GM04504 (cell line): ENCODE measurements at places on chromosomes 5 and 9.

- no peak for DNase-seq
Measured at GRCh38 chr5:86570427-86571083, 47.2 kb upstream of the COX7C start.

GRCh38 chr5:122435234-122435633 lies 123.2 kb downstream of the SNCAIP start:
- DNase-seq = no peak

DNA sequence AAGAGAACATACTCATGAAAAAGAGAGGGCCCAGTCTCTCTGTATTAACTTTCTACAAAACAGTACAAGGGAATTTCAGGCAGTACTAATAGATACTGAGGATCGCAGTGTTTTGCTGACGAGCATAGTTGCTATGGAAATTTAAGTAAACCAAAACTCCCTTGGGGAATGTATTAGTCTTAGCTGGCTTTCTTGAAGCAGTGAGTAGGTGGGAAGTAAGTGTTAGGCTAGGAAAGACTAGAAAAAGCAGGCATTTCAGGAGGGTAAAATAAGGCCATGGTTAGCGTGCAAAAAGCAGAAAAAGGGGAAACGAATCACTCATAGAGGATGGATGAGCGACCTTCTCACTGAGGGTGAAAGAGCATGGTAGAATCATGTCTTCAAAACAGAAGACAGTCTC lies 84.3 kb upstream of the ACTBL2 start:
- no peak for DNase-seq

DNA sequence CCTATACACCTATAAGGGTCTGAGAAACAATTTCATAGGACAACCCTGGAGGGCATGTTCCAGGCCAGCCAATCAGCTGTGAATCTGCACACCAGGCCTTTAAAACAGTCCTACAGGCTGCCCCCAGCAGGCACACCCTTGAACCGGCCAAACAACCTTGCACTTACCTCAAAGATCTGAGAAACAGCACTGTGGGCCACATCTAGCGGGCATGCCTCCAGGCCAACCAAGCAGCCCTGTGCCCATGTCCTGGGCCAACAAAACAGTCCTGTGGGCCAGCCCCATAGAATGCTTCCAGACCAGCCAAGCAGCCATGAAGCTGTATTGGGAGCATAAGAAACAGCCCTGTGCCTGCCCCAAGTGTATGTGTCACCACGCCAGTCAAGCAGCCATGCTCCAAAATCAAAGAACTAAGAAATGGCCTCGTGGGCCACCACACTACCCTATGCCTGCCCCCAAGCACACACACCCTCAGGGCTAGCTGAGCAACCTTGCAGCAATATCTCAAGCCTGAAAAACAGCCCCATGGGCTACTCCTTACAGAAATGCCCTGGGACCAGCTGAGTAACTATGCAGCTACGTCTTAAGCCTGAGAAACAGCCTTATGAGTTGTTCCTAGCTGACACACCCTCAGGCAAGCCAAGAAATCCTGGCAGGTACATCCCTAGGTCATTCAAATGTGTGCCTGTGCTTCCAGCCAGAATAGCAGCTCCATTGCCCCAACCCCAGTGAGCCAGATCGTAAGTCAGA lies 2243.8 kb upstream of the C9orf72 start:
- DNase-seq = no peak

DNA sequence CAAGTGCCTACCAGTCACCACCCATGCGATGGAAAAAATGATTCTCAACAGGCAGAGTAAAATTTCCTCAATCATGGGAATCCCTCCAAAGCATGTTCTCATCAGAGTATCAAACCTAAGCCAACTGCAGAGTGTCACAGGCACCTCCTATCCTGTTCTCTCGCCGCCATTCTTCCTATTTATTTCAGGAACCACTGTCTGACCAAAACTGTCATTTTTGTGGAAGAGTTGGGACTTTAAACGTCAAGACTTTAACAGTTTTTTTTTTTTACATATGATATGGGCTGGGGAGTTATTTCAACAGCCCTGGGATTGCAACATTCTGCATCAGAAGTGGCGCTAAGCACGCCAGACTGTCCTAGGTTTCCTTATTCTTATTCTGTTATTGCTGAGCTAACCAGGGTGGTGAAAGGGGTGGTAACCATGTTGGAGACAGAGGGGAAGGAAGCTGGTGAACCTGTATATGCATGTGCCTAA lies 29.5 kb downstream of the PFDN1 start:
- DNase-seq = no peak

DNA sequence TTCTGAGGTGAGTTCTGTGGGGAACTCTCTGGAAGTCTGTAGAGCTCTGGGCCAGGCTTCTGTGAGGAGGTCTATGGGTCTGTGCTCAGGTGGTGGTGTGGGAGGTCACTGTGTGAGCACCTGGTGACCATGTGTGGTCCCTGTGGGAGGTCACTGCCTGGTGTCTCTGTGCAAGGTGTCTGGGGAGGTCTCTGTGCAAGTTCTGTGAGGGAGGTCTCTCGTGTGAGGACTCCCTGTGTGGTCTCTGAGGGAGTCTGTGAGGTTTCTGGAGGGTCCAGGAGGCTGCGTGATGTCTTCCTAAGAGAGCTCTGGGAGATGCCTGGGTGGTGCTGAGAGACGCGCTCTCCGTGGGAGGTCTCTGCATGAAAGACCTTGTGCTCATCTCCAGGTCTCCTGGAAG lies 6.0 kb upstream of the SPATA31E1 start:
- no peak for DNase-seq

DNA sequence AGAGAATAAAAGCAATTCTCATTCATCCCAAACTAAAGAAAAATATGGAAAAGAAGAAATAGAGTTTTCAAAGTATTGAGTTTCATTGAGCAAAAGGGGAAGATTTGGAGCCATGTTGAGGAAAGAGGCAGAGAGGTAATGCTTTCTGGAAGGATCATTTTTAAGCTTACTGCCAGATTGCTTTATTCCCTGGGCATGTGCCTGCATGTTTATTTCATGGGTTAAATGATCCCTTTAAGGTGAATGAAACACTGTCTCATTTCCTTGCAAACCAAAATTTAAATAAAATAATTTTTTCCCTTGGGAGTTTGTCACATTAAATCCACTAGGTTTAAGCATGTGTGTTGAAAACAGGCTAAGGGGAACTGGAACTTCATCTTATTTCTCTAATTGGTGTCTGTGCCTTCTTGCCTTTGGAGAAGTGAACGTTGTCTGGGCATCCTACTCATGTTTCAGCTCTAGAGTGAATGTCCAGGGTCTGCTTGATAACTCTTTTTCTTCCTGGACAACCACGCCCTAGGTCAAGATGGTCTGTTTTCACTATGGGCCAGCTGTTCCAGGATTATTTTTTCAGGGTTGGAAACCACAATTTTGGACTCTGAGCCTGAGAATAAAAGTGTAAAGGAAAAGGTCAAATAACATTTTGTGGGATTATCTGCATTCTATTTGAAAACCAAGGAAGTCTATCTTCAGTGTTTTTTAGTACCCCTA lies 114.1 kb upstream of the ELL2 start:
- DNase-seq = no peak

GRCh38 chr5:78320401-78320800 lies 25.9 kb upstream of the AP3B1 start:
- DNase-seq = no peak

DNA sequence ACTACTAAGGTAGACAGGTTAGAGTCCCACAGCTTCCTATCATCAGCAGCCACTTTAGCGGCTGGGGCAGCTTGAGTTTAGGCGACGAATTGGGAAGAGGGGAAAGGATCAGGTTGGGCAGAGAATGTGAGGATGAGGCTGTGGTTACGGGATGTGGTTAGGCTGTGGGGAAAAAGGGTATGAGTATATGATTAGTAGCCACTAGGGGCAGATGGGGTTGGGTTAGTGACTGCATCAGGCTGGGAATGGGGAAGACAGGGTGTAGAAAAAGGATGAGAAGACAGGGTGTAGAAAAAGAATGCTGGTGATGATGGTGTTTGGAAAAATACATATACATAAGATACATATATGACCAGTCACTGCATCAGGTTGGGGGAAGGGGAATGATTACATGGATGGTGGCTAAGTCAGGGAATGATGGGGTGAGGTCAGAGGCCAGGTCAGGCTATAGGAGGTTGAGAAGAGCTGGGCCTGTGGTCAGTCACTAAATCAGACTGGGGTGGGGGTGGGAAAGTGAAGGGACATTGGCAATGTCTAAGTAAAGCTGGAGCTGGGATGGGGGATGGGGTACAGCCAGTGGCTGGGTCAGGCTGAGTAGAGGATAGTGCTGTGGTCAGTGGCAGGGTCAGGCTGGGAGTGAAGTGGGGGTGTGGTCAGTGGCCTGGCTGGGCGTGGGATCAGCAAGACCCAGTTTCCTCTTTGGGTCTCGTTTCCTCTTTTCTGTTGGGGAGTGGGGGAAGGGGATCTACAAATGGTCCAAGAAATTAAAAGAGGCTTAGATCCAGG lies 2.1 kb downstream of the TLN1 start:
- DNase-seq = peak; percentile 75

GRCh38 chr9:79829566-79830302 lies 258.0 kb downstream of the TLE4 start:
- no peak for DNase-seq

GRCh38 chr9:82829818-82830217 lies 233.1 kb downstream of the RASEF start:
- no peak for DNase-seq

DNA sequence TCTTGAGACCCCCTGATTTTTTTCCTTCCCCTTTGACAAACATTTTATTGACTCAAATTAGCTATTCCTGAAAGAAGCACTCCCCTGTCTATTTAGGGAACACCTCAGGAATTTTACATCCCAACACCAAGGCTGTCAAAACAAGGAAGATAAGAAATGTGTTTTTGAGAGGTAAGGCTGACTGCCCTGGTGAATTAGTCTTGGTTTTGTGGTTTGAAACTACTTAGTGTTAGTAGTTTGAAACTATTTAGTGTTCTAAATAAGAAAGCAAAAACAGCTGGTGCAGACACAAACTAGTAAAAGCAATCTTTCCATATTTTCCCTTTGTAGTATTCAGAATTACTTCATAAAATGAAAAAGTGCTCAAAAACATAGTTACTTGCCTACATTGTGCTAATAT lies 120.7 kb downstream of the PCSK1 start:
- DNase-seq = no peak

DNA sequence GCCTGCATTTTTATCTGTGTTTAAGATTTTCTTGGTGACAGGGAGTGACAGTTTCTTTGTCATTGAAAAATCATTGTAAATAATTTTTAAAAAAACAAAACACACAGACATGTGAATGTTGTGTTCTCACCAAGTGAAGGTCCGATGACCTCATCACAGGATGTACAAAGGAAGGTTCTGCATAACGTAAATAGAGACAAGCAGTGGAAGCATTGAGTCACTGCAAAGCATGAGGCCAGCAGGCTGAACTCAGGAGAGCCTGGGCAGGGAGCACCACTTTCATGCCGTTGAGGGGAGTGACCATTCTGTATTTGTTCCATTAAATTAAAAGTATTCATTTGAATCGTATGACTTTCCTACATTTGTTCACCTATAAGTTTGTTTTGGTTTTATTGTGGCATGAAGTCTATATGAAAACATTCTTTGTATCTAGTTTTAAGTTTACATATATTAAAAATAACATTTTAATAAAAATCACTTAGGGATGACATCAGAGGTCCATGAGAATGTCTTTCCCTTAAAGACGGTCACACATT lies 70.4 kb upstream of the TLE1 start:
- peak; percentile 47 for DNase-seq

GRCh38 chr5:171924493-171925122 lies 81.8 kb downstream of the FBXW11 start:
- DNase-seq = no peak

GRCh38 chr9:98225015-98225442 lies 30.4 kb downstream of the TBC1D2 start:
- no peak for DNase-seq

GRCh38 chr5:123651234-123651633 lies 139.3 kb downstream of the CSNK1G3 start:
- no peak for DNase-seq

GRCh38 chr9:86253577-86253976 lies 5.9 kb downstream of the C9orf153 start:
- DNase-seq = no peak

DNA sequence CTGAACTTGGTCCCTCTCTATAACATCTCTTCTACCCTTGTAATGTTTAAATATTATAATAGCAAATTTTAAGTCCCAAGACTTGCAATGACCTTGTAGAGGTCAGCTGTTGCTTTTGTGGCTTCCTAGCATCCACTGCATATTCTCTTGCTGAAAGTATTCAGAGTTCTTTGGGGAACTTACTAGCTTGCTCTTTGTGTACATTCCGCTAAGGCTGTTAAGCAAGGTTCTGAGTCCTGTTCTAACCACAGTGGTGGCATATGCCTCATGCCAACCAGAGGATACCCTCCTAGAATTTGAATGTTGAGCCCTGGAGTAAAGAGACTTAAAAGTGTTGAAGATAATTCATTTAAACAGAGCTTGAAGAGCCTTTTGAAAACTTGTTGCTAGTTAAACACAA lies 570.9 kb downstream of the TLE1 start:
- no peak for DNase-seq

DNA sequence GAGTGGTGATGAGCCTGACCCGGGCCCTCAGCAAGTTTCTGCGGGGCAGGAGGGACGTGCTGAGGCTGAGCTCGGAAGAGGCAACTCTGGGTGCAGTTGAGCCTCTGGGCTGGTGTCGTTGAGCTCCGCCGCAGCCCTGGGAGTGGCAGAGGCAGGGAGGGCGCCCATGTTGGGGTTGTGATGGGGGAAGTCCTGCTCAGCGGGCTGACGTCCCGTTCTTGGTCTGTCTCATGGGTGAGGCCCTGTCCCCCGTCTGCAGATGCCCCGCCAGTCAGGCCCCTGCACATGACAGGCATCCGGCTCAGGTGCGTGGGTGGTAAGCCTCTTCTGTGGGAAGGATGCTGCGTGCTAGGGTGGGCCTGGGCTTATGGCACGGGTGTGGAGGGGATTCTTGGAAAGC lies 64.3 kb downstream of the RXRA start:
- no peak for DNase-seq

DNA sequence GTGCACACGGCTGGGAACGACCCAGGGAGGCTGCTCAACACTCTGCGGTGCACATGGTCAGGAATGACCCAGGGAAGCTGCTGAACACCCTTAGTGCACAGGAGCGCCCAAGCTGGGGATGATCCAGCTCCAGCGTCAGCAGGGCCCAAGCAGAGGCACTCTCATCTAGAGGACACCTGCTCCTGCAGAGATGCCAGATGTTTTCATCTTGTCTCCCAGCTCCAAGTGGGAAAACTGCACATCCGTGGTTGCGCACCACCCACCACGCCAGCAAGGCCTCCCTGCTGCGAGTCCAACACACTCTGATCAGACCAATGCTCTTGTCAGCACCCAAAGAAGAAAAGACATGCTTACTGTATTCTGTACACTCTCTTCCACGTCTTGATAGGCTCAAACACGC lies 34.1 kb downstream of the UBE2QL1 start:
- no peak for DNase-seq
